ENCODE measurements at places on chromosomes 12 and 14. TPM values are rescaled to one million over a fixed set of nuclear protein-coding genes. Genes with fewer than 3 reads are reported as not detected.

GRCh38 chr12:121942145-121942718, 23.8 kb downstream of the CFAP251 start:
- H3K27me3 ChIP-seq: no peaks in the 10 kb centered on the region
- H3K4me3 ChIP-seq: no peak overlapping the region
- no peak overlapping the region for H3K27ac ChIP-seq

- H3K4me3 ChIP-seq: no peak overlapping the region
- no peak for DNase-seq
- H3K27me3 ChIP-seq: no peaks in the 10 kb centered on the region
- H3K4me1 ChIP-seq: no peaks in the 10 kb centered on the region
Measured at GRCh38 chr12:92717202-92717601, 14.4 kb downstream of the PLEKHG7 start.

GRCh38 chr12:57420482-57420881, 10.4 kb downstream of the R3HDM2 start:
- H3K4me1 ChIP-seq: peaks cover 12% of the 10 kb centered on the region
- no peaks in the 10 kb centered on the region for H3K27me3 ChIP-seq
- no peak overlapping the region for H3K27ac ChIP-seq
- no peak for DNase-seq

GRCh38 chr14:59328454-59328853, 136.7 kb downstream of the GPR135 start:
- no peaks in the 10 kb centered on the region for H3K27me3 ChIP-seq
- H3K36me3 ChIP-seq: no peaks in the 10 kb centered on the region
- H3K4me3 ChIP-seq: no peak overlapping the region
- H3K4me1 ChIP-seq: no peaks in the 10 kb centered on the region
- DNase-seq: no peak
- no peak overlapping the region for H3K27ac ChIP-seq

PIK3C2G gene
- total RNA-seq: not detected

AVPR1A gene
- total RNA-seq: not detected
